Stomach (tissue), 19 donors: ENCODE measurements at places on chromosomes 12 and 14. TPM values are rescaled to one million over a fixed set of nuclear protein-coding genes. Genes with fewer than 3 reads are reported as not detected.

Gene LUM
- total RNA-seq, result 18.1 TPM

Gene DPPA3
- not detected for total RNA-seq

Gene C12orf56
- not detected for total RNA-seq

Gene SUPT16H
- 76.2 TPM for total RNA-seq

Gene C1QL4
- not detected for total RNA-seq
